ENCODE measurements at places on chromosomes 16 and 17.

DNA sequence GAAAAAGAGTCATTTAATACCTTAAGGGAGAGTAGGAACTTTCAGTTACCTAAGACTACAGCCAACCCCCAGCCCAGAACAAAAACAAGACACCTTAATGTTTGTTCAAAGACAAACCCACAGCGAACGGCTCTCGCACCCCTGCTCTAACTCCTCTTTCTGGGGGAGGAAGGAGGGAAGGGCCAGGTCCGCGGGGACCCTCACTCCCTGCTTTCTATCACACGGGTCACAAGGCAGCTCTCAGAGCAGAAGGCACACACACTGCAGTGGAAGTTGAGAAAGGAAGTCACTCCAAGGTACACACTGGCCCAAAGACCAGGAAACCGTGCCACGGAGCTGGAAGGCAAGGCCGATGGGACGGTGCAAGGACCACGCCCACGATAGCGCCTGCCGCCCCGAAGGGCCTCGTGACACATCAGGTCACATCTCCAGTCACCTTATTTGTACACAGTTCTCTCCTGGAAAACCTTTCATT lies 10.0 kb downstream of the LITAFD start:
- peak; percentile 14 for DNase-seq

- peak; percentile 84 for DNase-seq
Observed at GRCh38 chr17:1108765-1109605, 70.8 kb downstream of the ABR start.

- no peak for DNase-seq
Observed at GRCh38 chr17:78154903-78155811, 9.0 kb downstream of the C17orf99 start.

GRCh38 chr16:73171380-73171779 lies 123.5 kb upstream of the ZFHX3 start:
- DNase-seq = no peak

DNA sequence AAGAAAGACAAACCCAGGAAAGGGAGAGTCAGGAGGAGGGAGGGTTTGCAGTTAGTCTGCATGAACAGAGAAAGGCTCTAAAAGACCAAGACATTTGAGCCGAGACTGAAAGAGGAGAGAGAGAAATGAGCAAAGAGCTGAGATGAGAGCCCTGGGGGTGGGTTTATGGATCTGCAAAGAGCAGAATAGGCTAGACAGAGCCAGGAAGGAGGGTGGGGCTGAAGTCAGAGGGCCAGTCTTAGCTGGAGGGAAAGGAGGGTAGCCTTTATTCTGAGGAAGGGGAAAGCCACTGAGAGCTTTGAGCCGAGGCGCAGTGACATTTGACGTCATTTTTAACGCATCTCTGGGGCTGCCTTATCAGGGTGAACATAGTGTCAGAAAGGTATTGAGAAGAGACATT lies 85.7 kb upstream of the CDH13 start:
- no peak for DNase-seq

DNA sequence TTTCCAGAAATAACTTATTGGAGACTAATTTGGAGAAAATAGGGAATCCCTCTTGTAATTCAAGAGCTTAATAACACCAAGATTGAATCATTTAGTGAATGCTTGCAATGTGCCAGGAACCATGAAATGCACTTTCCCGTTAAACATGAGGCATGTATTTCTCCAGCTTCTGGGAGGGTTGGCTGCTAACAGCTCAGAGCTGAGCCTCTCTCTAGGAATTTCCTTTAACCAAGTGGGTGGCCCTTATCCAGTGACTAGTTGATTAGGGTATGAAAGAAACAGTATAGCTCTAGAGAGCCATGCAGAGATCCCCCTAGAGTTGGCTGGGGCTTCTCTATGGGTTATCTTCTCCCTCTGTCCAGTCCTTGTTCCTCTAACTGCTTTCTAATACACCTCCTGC lies 356.4 kb upstream of the GOT2 start:
- no peak for DNase-seq

DNA sequence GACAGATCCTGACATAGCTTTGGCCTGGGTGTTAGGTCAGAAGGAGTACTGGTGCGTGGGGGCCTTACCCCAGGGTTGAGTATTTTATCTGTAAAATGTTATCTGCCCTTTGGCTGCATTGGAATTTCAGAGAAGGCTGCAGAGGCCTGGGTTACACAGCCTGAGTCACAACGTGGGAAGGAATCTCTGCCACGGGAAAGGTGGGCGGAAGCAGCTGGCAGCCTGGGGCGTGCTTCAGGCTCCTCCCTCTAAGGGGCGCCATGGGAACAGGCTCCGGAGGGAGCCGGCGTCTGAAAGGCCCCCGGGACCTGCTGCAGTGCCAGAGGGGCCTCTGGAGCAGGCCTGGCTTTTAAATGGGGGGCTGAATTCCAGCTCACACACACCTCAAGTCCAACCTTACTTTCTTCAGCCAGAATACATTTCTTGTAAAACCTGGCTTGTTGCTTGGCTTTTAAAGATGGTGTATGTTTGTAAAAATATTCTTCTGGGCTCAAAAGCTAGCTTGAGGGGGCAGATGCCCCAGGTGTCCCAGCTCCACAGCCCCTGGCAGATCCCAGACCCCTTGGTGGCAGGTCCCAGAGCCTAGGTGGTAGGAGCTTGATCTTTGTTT lies 142.2 kb downstream of the RAB11FIP4 start:
- DNase-seq = no peak

GRCh38 chr17:61330174-61331150 lies 69.2 kb upstream of the TBX2 start:
- no peak for DNase-seq
